Retina (tissue), 1 donor: ENCODE measurements at places on chromosomes 16 and 17.

DNA sequence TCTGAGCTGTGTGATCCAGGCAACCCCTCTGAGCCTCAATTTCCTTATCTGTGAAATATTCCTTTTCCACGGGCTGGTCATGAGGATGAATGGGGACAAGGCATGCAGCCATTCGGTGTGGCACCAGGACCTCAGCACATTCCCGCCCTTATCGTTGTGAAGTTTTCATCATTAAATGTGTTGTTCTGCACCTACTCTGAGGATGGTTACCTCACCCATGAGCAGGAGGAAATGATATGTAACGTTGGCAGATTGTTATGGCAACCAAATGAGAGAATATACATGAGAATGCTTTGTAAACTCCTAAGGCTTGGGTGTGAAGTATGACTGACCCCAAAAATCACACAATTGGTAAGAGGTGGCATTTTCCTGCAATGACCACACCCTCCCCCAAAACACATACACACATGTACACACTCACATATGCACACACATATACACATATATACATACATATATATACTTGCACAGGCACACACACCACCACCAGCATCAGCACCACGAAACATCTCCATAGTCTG lies 39.5 kb downstream of the SMARCE1 start:
- DNase-seq: no peak

DNA sequence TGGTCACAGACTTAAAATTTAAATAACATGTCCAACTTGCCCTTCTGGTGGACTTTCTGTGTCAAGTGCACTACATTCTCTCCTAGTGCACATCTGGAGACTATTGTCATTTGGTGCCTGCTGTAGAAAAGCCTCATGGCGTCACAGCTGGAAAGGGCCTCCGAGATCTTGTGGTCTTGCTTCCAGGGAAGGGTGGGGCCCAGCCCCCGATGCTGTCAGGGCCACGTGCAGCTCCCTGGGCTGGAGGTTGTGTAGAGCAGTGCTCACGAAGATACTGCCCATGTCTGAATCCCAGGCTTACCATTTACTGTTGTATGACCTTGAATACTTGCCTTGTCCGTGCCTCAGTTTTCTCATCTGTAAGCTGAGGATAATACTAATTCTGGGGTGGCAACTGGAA lies 6.8 kb upstream of the MPRIP start:
- DNase-seq: no peak

GRCh38 chr16:74463888-74464287 lies 42.6 kb upstream of the CLEC18B start:
- no peak for DNase-seq

DNA sequence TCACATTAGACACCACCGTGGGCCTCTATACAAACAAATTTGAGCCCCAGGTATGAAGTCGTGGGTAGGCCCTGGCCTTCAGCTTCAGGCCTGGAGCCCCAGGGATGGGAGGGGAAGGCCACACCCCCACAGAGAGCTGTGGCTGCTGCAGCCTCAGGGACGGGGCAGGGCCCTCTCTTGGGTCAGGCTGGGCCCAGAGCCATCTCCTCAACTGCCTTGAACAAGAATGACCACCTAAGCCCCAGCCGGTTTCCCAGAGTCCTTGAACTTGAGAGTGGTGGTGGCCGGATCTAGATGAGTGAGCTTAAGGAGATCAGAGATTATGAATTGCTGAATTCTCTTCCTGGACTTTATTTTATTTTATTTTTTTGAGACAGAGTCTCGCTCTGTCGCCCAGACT lies 18.6 kb downstream of the SCNN1B start:
- DNase-seq: no peak
